ENCODE measurements at places on chromosomes 16 and 17. TPM values are rescaled to one million over a fixed set of nuclear protein-coding genes. Genes with fewer than 3 reads are reported as not detected.

CDRT15 gene
- total RNA-seq, result not detected

KCNJ2 gene
- total RNA-seq, result 12.8 TPM

CLDN9 gene
- total RNA-seq, result not detected

ARL5C gene
- total RNA-seq, result not detected

ACSM2A gene
- not detected for total RNA-seq

ALOX12 gene
- not detected for total RNA-seq

CRHR1 gene
- total RNA-seq, result not detected

NDUFAF8 gene
- 163 TPM for total RNA-seq

BAHCC1 gene
- 3.6 TPM for total RNA-seq

SLC52A1 gene
- total RNA-seq, result not detected

TBC1D3C gene
- total RNA-seq, result 0.46 TPM

PRR29 gene
- not detected for total RNA-seq

VWA3A gene
- total RNA-seq, result not detected

CHST6 gene
- total RNA-seq, result not detected

FUS gene
- total RNA-seq, result 17.2 TPM

AOC2 gene
- 0.36 TPM for total RNA-seq

KLHL10 gene
- total RNA-seq, result not detected

CA4 gene
- total RNA-seq, result 1.9 TPM

ORC6 gene
- total RNA-seq, result 58.2 TPM

SLC47A1 gene
- total RNA-seq, result 12.0 TPM

PPP1R27 gene
- not detected for total RNA-seq

TMEM100 gene
- total RNA-seq, result not detected

KRT12 gene
- not detected for total RNA-seq

CMTM1 gene
- total RNA-seq, result 4.1 TPM

GPR139 gene
- not detected for total RNA-seq

KCNH6 gene
- not detected for total RNA-seq

ATP2C2 gene
- not detected for total RNA-seq

HOXB8 gene
- total RNA-seq, result 4.8 TPM

HIC1 gene
- 0.89 TPM for total RNA-seq

GPR179 gene
- total RNA-seq, result not detected

CCL3 gene
- total RNA-seq, result not detected

PPM1E gene
- 0.99 TPM for total RNA-seq

SSTR5 gene
- not detected for total RNA-seq

PROCA1 gene
- 0.79 TPM for total RNA-seq

GLIS2 gene
- total RNA-seq, result 0.22 TPM

CTRL gene
- 1.9 TPM for total RNA-seq

B4GALNT2 gene
- total RNA-seq, result 0.03 TPM

MPV17L gene
- total RNA-seq, result 1.3 TPM

PPM1D gene
- total RNA-seq, result 12.4 TPM

SLC13A2 gene
- not detected for total RNA-seq

SECTM1 gene
- 25.9 TPM for total RNA-seq

All from MG63 (cell line).